ENCODE measurements at places on chromosomes 13 and 19.

DNA sequence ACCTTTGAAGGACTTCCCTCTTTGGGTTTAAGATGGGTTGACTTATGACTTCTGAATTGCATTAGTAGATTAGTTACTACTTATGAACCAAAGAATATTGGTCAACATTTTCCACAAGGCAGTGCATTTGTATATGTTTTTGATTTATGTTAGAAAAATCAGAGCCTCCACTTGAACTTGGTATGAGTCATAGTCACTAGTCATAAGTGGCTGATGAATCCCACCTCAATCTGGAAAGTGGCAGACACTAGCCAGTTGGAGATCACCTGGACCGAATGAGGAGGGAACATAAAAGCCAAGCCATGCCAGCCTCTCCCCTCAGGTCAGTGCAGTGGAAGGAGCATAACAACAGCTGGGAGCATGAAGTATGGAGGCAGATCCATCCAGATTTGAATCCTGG, 39.3 kb upstream of the SPART start:
- DNase-seq: no peak

DNA sequence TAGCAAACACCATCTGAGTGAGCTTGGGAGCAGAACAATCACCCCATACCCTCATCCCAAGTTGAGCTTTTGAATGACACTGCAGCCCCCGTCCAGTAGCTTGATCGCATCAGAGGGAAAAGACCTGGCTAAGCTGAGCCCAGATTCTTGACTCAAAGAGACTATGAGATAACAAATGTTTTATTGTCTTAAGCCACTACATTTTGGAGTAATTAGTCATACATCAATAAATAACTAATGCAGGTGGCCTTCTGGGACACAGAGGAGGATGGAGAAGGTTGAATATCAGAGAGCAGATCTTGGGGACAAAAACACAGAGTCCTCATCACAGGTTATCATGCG, 24.6 kb upstream of the IGSF23 start:
- DNase-seq: no peak

GRCh38 chr19:33195645-33196347, 1.7 kb downstream of the LRP3 start:
- no peak for DNase-seq

GRCh38 chr13:47433461-47434005, 536.7 kb upstream of the HTR2A start:
- no peak for DNase-seq

DNA sequence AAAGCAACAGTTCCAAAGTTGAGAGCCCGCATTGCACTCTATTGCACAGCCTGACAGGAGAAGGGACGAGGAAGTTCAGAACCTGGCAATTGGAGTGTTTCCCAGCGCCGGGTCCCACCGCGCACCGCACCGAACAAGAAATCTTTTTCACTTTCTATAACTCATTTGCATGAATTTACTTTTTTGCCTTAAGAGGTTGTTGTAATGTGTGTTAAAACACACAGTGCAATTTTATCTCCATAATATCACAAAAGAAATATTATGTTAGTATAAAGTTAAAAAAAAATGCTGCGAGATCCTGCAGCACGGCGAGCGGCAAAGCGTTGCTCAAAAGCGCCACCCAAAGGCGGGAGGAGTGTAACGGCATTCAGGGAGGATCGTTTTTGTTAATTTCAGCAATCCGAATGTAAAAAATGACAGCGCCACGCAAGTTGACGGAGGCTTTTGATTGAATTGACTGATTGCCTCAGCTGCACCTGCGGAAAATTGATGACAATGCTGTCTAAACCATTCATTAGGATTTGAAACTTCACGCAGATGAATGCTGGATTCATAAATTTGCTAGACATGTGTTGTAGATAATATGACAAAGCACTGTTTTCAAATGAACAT, 303.6 kb upstream of the ZNF507 start:
- DNase-seq: no peak
